ENCODE measurements at places on chromosomes 16 and 17.

- DNase-seq, result peak; percentile 75
Measured at GRCh38 chr17:7177191-7177953, 1.8 kb downstream of the ASGR1 start.

- DNase-seq, result no peak
Measured at GRCh38 chr16:10599626-10600025, 19.2 kb upstream of the EMP2 start.

GRCh38 chr17:4008441-4009185, 44.4 kb upstream of the ATP2A3 start:
- DNase-seq, result no peak

DNA sequence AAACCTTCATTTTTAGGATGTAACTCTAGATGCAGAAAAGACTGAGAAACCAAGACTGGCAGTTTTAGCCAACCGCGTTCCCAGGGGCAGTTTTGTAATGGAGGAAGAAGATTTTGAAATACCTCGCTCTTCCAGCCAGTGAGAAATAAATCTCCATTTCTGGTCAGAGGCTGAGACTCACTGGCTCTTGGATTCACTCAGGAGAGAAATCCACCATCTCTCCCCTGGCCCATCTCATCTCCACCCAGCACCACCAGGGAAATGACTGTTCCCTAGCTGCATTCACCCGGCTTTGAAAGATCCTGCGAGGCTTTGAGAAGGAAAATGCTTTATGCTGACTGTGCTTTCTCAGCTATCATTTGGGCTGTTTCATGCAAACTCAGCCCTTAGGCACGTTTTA, 185.2 kb downstream of the SOX9 start:
- DNase-seq, result no peak

DNA sequence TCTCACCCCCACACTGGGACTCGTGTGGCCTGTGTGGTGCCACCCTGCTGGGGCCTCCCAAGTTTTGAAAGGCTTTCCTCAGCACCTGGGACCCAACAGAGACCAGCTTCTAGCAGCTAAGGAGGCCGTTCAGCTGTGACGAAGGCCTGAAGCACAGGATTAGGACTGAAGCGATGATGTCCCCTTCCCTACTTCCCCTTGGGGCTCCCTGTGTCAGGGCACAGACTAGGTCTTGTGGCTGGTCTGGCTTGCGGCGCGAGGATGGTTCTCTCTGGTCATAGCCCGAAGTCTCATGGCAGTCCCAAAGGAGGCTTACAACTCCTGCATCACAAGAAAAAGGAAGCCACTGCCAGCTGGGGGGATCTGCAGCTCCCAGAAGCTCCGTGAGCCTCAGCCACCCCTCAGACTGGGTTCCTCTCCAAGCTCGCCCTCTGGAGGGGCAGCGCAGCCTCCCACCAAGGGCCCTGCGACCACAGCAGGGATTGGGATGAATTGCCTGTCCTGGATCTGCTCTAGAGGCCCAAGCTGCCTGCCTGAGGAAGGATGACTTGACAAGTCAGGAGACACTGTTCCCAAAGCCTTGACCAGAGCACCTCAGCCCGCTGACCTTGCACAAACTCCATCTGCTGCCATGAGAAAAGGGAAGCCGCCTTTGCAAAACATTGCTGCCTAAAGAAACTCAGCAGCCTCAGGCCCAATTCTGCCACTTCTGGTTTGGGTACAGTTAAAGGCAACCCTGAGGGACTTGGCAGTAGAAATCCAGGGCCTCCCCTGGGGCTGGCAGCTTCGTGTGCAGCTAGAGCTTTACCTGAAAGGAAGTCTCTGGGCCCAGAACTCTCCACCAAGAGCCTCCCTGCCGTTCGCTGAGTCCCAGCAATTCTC, 27.4 kb downstream of the STH start:
- no peak for DNase-seq

- no peak for DNase-seq
Measured at GRCh38 chr16:88084881-88085280, 133.6 kb downstream of the BANP start.

GRCh38 chr16:3879887-3880564, 487 bp downstream of the CREBBP start:
- DNase-seq, result peak; percentile 82

DNA sequence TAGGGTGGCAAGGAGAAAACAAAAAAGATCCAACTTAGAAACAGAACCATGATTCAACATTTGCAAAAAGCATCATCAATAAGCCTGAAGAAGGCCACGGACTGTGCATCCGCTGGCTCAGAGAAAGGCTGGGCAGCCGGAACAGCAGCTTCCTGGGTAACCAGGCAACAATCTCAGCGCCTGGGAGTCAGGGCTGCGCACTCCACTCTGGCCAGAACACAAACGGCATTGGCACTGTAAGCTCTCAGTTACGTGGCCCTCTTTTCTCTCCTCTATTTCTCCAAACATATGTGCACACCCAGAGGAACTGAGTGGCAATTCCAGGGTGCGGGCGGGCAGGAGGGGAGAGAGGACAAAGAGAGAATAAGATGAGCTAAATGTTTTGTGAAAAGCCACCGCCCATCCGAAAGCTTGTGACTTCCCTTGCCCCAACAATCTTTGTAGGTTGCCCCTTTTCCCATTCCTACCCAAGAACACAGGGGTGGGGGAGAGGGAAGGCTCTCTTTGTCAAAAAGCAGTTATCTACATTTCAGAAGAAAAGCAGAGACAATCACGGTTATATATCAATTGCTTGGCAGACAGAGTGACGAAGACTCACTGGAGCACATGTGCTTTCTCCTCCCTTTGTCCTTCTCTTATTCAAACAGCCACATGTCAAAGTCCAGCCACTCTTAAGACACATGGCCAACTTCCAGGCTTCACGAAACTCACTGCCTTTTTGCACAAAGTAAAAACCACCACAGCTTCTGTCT, 6.6 kb upstream of the GHDC start:
- no peak for DNase-seq

DNA sequence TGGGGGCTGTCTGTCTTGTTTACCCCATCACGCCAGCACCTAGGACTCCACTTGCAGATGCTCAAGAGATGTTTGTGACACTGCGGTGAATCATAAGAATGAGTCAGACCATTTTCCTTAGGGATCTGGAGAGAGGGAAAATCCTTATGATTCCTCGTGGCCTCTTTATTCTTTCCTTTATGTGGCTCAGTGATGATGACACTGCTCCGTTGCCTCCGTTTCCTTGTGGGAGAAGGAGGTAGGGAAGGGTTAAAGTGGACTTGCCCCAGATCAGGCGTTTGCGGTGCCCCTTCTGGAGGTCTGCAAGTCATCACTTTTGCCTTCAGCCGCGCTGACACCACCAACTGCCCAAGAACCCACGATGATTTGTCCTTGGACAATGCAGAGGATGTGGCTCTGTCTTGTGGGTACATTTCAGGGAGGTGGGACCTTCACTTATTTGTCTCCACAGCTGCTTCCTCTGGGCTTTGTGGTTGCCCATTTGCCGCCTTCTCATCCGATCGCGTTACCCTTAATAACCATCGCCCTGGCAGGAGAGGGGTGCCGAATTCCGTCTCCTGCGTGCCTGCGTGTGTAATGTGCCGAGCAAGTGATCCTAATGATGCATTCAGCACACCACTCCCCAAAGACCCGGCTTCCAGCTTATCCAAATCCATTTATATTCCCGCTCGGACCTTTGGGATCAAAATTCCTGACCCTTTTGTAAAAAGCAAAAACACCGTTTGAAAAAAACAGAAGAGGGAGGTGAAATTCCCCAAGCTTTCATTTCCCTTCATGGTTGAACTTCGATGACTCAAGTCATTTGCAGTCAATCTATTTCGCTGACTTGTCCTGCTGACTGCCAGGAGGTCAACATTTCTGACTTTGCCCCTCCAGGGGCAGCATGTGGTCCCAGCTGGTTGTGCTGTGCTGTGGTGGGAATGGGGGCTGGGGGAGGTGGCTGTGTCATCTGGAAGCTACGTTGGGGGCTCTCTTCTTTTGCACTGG, 87.2 kb upstream of the IRX3 start:
- no peak for DNase-seq

DNA sequence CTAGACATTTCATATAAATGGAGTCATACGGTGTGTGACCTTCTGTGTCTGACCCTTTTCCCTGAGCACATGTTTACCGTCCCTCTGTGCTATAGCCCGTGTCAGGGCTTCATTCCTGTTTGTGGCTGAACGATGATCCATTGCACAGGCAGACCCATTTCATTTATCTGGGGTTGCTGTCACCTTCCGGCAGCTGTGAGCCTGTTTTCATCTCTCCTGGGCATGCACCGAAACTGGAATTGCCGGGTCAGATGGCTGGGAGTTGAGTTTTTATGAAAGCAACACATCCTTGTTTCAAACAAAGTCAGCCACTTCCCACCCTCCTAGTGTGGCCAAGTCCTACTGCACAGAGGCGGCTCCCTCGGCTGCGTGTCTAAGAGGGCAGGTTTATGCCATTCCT, 25.5 kb downstream of the BAIAP2 start:
- no peak for DNase-seq

DNA sequence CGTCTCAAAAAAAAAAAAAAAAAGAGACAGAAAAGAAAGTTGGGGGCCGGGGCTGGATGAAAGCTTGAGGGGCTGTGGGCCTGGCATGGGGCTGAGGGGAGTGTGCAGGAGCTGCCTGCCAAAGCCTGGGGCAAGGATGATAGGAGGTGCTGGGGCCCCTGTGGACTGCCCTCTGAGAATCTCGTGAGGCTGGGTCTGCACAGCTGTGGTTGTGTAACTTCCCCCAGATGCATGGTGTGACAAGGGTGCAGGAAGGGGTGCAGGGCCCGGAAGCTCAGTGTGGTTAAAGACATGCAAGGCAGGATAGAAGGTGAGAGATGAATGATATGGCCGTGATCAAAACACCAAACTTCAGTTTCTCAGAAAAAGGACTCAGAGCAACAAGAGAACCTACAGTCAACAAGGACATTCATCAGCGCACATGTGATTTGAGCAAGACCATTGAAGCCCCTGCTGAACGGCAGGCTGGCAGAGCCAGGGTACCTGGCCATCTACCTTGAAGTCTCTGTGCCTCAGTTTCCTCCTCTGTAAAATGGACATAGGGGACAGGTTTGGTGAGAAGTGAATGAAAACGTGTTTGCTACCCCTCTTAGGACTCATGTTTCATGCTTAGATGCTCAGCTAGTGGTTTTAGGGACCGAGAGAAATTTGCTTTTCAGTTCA, 9.6 kb downstream of the IL32 start:
- peak; percentile 88 for DNase-seq

All from CD4-positive, alpha-beta T cell treated with Interleukin-17A for 4 hours (primary cell).